ENCODE measurements at places on chromosomes 5 and 9.

DNA sequence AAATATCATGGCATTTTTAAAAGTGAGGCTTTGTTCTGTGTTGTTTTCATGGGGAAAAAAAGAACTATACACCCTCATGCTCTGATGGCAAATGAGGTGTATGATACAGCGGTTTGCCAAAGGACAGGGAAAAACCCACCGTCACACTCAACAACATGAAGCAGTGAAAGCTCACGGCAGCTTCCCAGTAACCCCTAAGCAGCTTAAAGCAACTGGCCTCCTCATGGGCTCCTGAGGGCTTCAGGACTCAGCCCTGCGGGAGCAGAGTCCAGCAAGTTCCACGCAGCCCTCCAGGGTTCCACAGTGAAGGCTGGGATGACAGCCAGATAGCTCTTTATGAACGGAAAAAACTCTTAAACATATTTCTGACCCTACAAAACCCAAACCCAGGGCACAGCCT is 12.9 kb downstream of the BARHL1 start:
- no peak for DNase-seq

GRCh38 chr5:113682497-113683136 is 169.1 kb downstream of the YTHDC2 start:
- peak; percentile 29 for DNase-seq

GRCh38 chr9:16289639-16290038 is 580.8 kb downstream of the BNC2 start:
- no peak for DNase-seq

- DNase-seq, result no peak
Measured at GRCh38 chr5:164224236-164224635, 718.8 kb downstream of the MAT2B start.

GRCh38 chr9:98409719-98410118 is 154.3 kb upstream of the TBC1D2 start:
- peak; percentile 26 for DNase-seq

GRCh38 chr5:171823269-171823668 is 37.7 kb downstream of the SMIM23 start:
- no peak for DNase-seq

DNA sequence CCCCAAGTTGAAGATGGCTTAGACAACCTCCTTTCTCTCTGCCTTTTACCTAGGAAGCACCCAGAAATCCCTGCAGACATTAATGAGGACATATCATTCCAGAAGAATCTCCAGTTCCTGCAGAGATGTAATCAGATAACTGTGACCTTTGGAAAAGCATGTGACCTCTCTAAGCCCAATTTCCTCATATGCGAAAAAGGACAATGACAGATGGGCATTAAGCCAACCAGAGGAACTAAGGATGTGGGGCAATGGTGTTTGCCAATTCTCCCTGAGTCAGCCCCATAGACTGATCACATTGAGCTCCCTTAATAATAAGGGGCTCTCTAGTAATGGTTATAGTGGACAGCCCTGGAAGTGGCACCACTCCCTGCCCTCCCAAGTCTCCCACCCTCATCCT is 10.1 kb upstream of the FOXI1 start:
- DNase-seq, result no peak

All from lung microvascular endothelial cell (primary cell).